ENCODE measurements at places on chromosomes 6 and 20. TPM values are rescaled to one million over a fixed set of nuclear protein-coding genes. Genes with fewer than 3 reads are reported as not detected.

- DNase-seq, result no peak
Observed at GRCh38 chr6:32815115-32815514, 1.7 kb downstream of the HLA-DOB start.

DNA sequence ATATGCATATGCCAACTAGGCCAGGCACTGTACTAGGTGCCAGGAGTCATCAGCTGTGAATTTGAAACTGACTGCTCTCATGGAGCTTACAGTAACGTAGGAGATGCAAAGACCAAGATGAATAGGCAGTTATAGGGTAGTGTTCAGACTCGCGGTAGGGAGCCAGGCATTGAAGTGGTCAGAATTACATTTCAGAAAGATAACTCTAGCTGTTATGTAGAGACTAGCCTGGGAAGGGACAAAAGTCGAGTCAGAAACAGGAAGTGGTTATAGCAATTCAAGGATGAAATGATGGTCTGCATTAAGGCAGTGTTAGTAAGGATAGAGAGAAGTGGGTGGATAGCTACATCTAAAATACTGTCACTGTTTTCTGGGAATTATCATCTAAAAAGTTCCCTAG lies 56.6 kb downstream of the PCMT1 start:
- DNase-seq, result no peak

DNA sequence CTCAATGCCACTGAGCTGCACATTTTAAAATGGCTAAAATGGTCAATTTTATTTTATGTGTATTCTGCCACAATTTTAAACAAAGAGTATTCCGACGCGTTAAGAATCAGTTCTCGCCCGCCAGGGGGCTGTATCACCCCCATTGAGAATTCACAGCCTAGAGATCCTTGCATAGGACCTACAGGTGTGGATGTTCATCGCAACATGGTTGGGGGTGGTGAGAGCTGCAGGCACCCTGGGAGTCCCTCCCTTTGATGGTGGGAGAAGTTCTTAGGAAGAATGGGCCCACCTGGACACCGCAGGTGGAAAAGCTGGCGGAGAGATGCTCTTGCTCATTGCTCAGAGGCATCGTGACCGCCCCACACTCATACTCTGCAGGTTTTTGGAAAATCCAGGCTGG lies 63.5 kb downstream of the SLC2A10 start:
- no peak for DNase-seq

DNA sequence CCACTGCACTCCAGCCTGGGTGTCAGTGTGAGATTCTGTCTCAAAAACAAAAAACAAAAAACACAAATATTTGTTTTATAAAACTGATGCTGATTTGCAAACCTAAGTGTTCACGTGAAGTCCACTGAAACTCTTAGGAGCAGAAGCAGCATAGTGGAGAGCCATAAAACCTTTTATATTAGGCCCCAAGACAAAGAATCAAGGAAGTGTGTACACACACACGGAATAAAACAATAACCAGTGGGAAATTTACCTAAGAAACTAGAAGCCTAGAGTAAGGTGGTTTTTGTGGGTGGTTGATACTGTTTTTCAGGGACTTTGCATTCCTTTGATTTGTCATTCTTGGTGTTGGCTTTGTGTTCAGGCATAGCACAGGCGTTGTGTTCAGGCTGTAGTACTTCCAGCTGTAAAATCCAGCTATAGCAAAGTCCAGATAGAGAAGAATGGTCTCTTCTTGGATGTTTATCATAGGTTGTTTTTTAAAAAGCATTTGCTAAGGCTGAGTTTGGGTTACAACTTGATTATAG lies 61.3 kb downstream of the ATRN start:
- no peak for DNase-seq

GRCh38 chr6:26172608-26172968 lies 85.4 kb downstream of the HFE start:
- no peak for DNase-seq

KHDC1L gene
- total RNA-seq, result not detected

NCOA3 gene
- 12.3 TPM for total RNA-seq

SUMO4 gene
- total RNA-seq, result not detected

NKX2-2 gene
- 0.56 TPM for total RNA-seq

TMEM217 gene
- 1.6 TPM for total RNA-seq

Measured in H4 (cell line).